ENCODE measurements at places on chromosomes 2 and 18. TPM values are rescaled to one million over a fixed set of nuclear protein-coding genes. Genes with fewer than 3 reads are reported as not detected.

The SAG gene
- total RNA-seq, result not detected

The MAP3K19 gene
- not detected for total RNA-seq

The AGXT gene
- not detected for total RNA-seq

The RFX8 gene
- total RNA-seq, result 20.3 TPM

The GCG gene
- total RNA-seq, result not detected

The HOXD1 gene
- total RNA-seq, result not detected

The ATP9B gene
- 24.4 TPM for total RNA-seq

The RAB31 gene
- 73.6 TPM for total RNA-seq

The HNMT gene
- total RNA-seq, result 90.6 TPM

The ATF2 gene
- 37.5 TPM for total RNA-seq

The G6PC2 gene
- total RNA-seq, result not detected

The BCL11A gene
- under 0.01 TPM for total RNA-seq

The MAP4K3 gene
- total RNA-seq, result 42.1 TPM

The IRS1 gene
- 9.4 TPM for total RNA-seq

The KIF1A gene
- total RNA-seq, result not detected
